ENCODE measurements at places on chromosomes 11 and 22. TPM values are rescaled to one million over a fixed set of nuclear protein-coding genes. Genes with fewer than 3 reads are reported as not detected.

The FOLH1 gene
- total RNA-seq: 0.49 TPM

The OR5A1 gene
- not detected for total RNA-seq

The HMOX1 gene
- 25.4 TPM for total RNA-seq

The SLC22A24 gene
- total RNA-seq: not detected

The CARS1 gene
- total RNA-seq: 44.3 TPM

The ENTHD1 gene
- total RNA-seq: not detected

The SLC22A6 gene
- total RNA-seq: not detected

The KRTAP5-7 gene
- total RNA-seq: not detected

The XNDC1N gene
- 6.8 TPM for total RNA-seq

The UPK3A gene
- not detected for total RNA-seq

The OR10D3 gene
- not detected for total RNA-seq

The SLCO2B1 gene
- 0.60 TPM for total RNA-seq

The IFITM10 gene
- 4.3 TPM for total RNA-seq

The KCNK7 gene
- not detected for total RNA-seq

The CNTF gene
- total RNA-seq: 3.0 TPM

The TPH1 gene
- under 0.01 TPM for total RNA-seq

The FAM83F gene
- not detected for total RNA-seq

The INS gene
- not detected for total RNA-seq

The FAM227A gene
- total RNA-seq: 1.3 TPM

The POLA2 gene
- total RNA-seq: 28.1 TPM

The RIMBP3B gene
- total RNA-seq: 0.20 TPM

The KRTAP5-9 gene
- not detected for total RNA-seq

The TMEM25 gene
- total RNA-seq: 4.2 TPM

The ST3GAL4 gene
- total RNA-seq: 108 TPM

The IL10RA gene
- total RNA-seq: not detected

The ADORA2A gene
- total RNA-seq: 4.2 TPM

The DDI1 gene
- not detected for total RNA-seq

The SRRD gene
- total RNA-seq: 15.0 TPM

The TBRG1 gene
- total RNA-seq: 19.3 TPM

The IL17REL gene
- not detected for total RNA-seq

The SPI1 gene
- not detected for total RNA-seq

The DNAJB7 gene
- not detected for total RNA-seq

The CHRNA10 gene
- total RNA-seq: 0.20 TPM

The BIRC3 gene
- total RNA-seq: 4.8 TPM

The SNX19 gene
- total RNA-seq: 53.4 TPM

The SLC22A25 gene
- not detected for total RNA-seq

The TRIM48 gene
- total RNA-seq: 0.24 TPM

The RAC2 gene
- 138 TPM for total RNA-seq

The TPBGL gene
- not detected for total RNA-seq

The LDHAL6A gene
- not detected for total RNA-seq

The RTN3 gene
- total RNA-seq: 114 TPM

The PKNOX2 gene
- total RNA-seq: 2.8 TPM

The DEPDC5 gene
- 7.8 TPM for total RNA-seq

The GUCY1A2 gene
- 0.24 TPM for total RNA-seq

The FBLN1 gene
- total RNA-seq: 2.1 TPM

The CLDN5 gene
- total RNA-seq: not detected

The SCGB1C1 gene
- not detected for total RNA-seq

The RTN4R gene
- 0.39 TPM for total RNA-seq

The CDC45 gene
- total RNA-seq: 32.2 TPM

The CNTN5 gene
- total RNA-seq: not detected

The SIDT2 gene
- total RNA-seq: 13.0 TPM

The UEVLD gene
- total RNA-seq: 27.9 TPM

The RFPL2 gene
- total RNA-seq: not detected

The OR5J2 gene
- total RNA-seq: not detected

The CLCF1 gene
- total RNA-seq: 4.8 TPM

Measured in RPMI7951 (cell line).